Right renal cortex interstitium (tissue), 3 donors: ENCODE measurements at places on chromosomes 2 and 18.

DNA sequence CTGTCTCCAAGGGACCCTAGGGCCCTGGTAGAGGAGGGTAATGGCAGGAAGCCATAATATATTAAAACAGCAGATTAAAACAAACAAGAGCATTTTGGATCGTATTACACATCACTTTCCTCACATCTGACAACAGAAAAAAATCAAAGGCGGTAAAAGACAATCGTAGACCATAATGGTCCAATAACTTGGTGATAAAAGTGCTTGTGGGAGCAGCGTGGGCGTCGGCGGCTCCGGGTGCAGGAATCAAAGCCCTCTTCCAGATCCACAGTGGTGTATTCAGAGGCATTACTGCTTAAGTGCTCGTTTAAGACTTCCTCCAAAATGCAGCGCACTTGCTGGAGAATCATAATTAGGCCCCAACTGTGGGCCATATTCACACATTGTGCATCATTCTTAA, 68.0 kb downstream of the FECH start:
- DNase-seq, result no peak

GRCh38 chr2:198134293-198134955, 330.0 kb downstream of the PLCL1 start:
- no peak for DNase-seq

DNA sequence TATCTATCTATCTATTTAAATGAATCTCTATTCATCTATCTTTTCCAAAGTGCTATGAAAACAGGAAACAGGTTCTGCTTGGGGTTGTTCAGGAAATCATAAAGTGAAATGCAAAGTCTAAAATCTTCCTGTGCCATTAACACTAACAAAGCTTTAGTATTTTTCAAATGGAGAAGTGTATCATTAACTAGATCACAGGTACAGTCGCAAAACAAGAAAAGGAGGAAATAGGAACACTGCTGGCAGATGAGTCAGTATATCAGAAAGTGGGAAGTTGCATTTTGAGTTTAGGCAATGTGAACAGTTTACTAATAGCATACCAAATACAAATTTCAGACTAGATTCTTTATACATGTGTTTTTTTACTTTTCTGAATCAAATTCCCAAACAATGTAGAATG, 888.5 kb upstream of the FSHR start:
- no peak for DNase-seq

- DNase-seq, result no peak
These were observed 324.8 kb upstream of the CHAC2 start for GRCh38 chr2:53442783-53443182.
